ENCODE measurements at places on chromosomes 5 and 9.

GRCh38 chr9:70020217-70020616, 23.4 kb upstream of the MAMDC2 start:
- no peak for DNase-seq

- no peak for DNase-seq
Observed at GRCh38 chr9:2785060-2785950, 58.6 kb downstream of the PUM3 start.

DNA sequence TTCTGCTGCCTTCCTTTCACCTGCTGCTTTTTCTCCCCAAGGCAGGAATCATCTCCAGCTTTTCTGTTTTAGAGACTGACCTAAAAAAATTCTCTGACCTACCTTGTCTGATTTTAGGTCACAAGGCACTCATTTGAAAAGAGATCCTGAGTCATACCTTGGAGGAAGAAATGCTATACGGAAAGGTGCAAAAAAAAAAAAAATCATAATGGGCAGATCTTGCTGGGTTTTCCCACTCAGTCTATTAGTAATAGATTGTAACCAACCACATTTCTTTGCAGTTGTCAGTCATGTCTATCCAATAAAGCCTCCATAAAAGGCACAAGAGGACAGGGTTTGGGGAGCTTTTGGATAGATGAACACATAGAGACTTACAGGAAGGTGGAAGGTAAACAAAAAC, 70.0 kb downstream of the MTREX start:
- no peak for DNase-seq

GRCh38 chr5:165015126-165015525, 1509.7 kb downstream of the MAT2B start:
- no peak for DNase-seq

GRCh38 chr9:133519693-133520092, 5.1 kb downstream of the MYMK start:
- no peak for DNase-seq

DNA sequence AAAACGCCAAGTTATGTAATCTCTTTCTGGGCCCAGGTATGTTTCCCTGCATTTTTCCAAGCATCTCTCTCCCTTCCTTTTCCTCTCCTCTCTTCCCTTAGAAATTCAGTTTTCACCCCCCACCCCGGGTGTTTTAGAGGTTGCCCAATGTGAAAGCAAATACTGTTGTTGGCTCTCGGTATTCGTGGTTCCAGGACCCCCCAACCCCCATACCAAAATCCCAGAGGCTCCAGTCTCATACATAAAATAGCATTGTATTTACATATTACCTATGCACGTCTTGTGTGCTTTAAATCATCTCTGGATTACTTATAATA, 48.8 kb downstream of the ACER2 start:
- no peak for DNase-seq

DNA sequence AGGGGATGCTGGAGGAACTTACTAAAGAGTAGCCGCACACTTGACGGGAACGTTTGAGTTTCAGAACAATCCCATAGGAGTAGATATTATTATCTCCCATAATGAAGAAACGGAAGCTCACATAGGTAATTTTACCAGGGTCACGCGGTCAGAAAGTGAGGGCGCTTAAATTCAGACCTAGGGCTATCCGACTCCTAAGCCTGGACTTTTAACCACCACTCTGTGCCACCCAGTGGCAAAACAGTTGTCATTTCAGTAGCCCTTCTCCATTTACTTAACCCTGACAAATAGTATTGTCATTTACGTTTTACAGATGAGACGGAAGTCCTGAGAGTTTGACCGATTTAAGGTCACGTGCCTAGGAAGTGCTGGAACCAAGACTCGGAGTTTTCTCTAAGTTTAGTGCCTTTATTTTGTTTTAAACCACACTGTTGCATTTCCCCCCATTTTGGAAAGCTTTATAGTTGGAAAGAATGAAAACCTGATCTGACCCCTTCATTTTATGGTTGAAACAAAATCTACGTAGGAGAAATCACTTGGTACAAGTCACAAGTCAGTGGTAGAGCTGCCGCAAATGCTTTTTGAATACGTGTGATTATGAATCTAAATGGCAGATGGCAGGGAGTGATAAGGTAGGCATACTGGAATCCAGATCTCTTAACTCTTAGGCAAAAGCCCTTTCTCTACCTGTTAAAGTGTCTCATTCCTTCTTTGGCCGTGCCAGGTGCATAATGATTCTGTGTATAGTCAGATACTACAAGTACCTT, 650 bp downstream of the MRRF start:
- no peak for DNase-seq

DNA sequence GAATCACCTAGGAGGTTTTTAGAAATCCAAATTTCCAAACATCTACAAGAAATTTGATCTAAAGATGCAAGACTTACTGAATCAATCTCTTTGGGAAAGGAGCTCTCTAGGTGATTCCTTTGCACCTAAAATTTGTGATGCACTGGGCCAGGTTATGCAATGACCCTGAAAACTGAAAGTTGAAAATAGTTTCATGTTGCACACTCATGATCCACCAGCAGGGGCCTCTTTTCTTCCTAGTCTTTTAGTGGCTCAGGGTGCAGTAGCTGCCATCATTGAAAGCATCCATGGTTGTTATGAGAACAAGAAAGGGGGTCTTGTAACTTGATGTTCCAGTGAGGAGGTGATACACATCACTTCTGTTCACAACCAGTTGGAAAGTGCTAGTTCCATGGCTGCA, 486.8 kb downstream of the PSAT1 start:
- DNase-seq, result no peak

GRCh38 chr5:3023656-3024055, 272.2 kb upstream of the IRX2 start:
- DNase-seq, result no peak

DNA sequence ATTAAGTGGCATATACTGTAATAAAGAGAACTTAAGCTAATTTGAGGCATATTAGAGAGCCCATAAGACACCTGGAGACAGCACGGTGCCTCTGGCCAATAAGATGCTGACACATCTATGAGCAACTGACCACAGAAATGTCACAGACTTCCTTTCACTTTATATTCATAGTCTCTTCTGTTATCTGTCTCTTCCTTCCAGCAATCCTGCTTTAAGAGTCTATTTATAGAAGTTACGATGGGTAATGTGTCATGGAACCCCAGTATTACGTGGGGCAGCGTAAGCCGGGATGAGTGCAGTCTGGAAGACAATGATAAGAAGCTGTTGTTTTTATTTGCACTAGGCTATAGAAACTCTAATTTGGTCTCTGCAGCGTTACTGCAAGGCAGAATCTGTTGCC, 136.8 kb downstream of the CFAP90 start:
- no peak for DNase-seq

DNA sequence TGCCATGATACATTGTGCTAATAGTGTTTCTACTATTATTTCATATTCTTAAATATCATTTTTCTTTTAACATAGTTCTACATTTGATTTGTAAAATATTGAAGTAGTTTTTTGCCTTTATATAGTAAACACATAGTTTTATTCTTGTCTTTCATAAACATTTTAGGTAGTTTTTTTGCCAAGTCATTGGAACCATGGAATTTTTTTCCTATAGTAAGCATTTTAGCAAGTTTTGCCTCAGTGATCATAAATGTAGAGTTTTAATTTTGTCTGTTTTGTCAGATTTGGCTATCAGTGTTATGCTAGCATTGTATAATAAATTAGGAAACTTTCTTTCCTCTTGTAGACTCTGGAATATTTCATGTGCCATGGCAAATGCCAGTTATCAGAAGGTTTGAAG, 137.1 kb upstream of the LPAR1 start:
- DNase-seq, result no peak

- DNase-seq, result no peak
Observed at GRCh38 chr9:37528652-37529471, 43.1 kb downstream of the POLR1E start.

- no peak for DNase-seq
Observed at GRCh38 chr5:41755705-41756104, 114.5 kb downstream of the OXCT1 start.

DNA sequence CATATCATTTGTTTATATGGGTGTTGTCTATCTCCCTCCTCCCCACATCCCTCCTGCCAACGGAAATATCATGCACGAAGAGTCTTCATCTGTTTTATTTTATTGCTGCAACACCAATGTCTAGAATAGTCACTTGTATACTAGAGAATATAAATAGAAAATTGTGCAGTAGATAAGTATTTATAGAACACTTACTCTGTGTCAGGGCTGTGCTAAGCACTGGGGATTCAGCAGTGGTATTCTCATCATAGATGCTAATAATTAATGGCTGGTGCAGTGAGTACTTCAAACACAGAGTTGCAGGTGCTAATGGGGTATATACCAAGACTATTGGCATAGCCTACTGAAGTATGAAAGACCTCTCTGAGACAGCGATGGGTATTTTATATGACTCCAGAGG, 353.5 kb upstream of the CDH6 start:
- no peak for DNase-seq

DNA sequence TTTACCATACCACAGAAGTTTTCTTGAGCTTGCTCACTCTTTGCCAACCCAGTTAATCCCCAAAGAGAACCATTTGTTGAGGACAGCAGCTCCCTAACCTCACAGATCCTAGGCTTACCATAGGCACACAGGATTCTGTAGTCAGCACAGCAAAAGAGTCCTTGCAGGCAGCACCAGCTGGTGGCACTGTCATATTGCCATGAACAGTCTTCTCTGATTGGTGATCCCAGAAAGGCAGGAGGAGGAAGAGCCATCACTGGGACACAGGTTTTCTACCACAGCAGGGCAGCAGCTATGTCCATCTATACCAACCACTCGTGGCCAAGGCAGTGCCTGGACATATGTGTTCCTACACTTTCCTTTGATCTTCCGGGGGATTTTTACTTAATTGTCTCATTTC, 297.1 kb upstream of the CD180 start:
- no peak for DNase-seq

DNA sequence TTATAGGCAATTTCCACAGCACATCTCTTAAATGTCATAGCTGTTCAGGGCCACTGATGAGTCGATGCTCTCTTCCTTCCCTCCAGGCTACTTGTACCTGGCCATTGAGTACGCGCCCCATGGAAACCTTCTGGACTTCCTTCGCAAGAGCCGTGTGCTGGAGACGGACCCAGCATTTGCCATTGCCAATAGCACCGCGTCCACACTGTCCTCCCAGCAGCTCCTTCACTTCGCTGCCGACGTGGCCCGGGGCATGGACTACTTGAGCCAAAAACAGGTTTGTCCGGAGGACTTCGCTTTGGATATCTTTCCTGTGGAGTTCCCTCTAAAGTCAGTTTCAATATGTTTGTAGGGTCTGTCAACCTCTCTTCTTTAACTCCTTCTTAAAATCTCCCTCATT, 84.3 kb downstream of the EQTN start:
- DNase-seq, result no peak

DNA sequence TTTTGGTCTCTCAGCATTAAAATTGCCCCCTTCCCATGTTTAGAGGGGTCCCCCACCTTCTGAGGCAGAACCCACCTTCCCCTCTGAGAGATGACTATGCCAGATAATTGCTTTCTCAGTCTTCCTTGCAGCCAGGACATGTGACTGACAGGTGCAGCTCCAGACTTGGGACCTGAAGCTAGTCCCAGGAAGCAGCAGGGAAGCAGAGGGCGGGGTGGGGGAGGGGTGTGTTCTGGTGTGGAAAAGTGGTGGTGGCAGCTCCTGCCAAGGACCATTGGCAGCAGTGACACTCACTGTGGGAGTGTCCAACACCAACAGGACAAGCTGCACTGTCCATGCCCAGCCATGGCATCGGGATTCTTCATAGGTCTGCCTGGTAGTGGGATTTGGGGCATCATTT, 2.3 kb downstream of the EIF4E1B start:
- DNase-seq, result no peak

DNA sequence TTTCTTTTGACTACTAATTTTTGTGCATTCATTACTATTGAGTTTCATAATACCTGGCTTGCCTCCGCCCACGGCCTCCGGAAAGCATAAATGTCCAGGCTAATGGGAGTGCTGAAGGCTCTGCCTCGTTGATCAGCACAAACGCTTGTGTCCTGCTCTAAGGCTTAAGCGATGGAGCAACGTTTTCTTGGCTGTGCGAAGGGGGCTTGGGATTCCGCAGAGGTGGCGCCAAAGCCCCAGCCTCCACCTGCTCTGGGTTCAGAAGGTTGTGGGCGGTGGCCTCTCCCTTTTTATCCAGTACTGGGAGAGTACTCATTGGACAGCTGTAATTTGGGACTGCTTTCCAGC, 19.7 kb downstream of the ANXA2R start:
- no peak for DNase-seq

- no peak for DNase-seq
Observed at GRCh38 chr5:93385655-93386054, 195.4 kb downstream of the NR2F1-AS1 start.

DNA sequence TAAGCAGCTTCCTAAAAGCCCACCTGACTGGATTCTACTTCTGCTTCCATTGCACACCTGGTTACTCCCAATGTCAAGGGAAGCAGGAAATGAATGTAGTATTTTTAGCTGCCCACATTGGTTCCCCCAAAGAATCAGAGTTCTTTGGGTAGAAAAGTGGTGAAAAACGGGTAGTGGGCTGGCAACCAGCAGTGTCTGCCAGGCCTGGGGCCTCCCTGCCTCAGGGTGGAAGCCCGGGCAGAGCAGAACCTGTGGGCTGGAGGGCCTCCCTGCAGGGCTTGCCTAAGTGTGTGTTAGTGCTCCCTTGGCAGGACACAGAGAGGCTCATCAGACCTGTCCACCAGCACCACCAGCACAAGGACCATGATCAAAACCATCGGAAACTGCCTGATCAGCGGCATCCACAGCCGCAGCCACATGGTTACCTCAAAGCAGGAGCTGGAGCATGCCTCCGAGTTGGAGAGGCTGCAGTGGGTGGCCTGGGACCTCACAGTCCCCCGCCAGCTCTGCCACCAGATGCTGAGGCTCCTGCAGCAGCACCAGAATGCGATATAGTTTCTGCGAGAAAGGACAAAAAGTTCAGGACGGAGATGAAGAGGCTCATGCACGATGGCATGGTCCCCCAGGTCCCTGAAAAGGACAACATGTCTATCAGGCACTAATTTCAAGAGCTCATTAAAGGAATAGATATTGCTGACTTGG, 72.2 kb downstream of the PTPDC1 start:
- DNase-seq, result no peak

GRCh38 chr5:157518963-157519362, 56.6 kb downstream of the ADAM19 start:
- no peak for DNase-seq

Measured in suprapubic skin (tissue), 4 donors.